ENCODE measurements at places on chromosomes 16 and 17. TPM values are rescaled to one million over a fixed set of nuclear protein-coding genes. Genes with fewer than 3 reads are reported as not detected.

DNA sequence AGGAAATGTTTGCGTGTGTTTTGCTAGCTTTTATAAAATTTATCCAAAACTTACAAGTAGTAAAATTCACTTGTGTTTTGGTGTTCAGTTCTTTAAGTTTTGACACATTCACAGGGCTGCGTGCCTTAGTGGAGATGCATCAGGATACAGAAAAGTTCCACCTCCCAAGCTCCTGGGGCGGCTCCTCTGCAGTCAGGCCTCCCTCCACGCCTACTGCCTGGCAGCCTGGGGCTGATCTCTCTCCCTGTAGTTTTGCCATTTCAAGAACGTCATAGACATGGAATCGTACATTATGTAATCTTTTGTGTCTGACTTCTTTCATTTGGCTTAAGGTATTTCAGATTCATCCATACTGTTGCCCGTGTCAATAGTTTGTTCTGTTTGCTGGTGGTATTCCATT lies 27.2 kb upstream of the IRF8 start:
- no peak for DNase-seq

GRCh38 chr16:57590654-57591085 lies 37.8 kb upstream of the ADGRG1 start:
- no peak for DNase-seq

GRCh38 chr17:1641065-1641403 lies 4.5 kb downstream of the SCARF1 start:
- DNase-seq = no peak

LDHD gene
- 2.2 TPM for polyA plus RNA-seq

TMEM100 gene
- 12.6 TPM for polyA plus RNA-seq

Data from large intestine (tissue), 12 donors.